Activated T-helper 1 cell treated with anti-CD3 and anti-CD28 coated beads, Interleukin-12 subunit alpha, Interleukin-12 subunit beta, Interleukin-2, Interleukin-4 antibody, amounts not matched to agents 30 ng/mL and 10 ng/mL and 1 ng/mL, durations not matched to agents 14 hours and 24 hours and 36 hours (primary cell): ENCODE measurements at places on chromosomes 12 and 14. TPM values are rescaled to one million over a fixed set of nuclear protein-coding genes. Genes with fewer than 3 reads are reported as not detected.
A peak's percentile ranks its signal among the peaks of the same experiment; 100 is the strongest.

DNA sequence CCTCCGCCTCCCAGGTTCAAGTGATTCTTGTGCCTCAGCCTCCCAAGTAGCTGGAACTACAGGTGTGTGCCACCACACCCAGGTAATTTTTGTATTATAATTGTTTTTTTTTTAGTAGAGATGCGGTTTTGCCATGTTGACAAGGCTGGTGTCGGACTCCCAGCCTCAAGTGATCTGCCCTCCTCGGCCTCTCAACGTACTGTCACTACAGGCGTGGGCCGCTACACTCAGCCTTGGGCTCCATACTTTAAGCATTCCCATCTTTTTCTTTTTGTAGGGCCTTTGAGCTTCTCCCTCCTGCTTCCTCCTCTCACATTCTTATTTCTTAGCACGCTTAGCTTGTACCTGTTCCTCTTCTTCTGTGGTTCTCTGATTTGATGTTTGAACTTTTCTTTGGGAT, 62.8 kb downstream of the SERPINA3 start:
- DNase-seq = no peak
- no peaks in the 10 kb centered on the region for H3K36me3 ChIP-seq
- peaks cover under 1% of the 10 kb centered on the region for H3K27me3 ChIP-seq

DNA sequence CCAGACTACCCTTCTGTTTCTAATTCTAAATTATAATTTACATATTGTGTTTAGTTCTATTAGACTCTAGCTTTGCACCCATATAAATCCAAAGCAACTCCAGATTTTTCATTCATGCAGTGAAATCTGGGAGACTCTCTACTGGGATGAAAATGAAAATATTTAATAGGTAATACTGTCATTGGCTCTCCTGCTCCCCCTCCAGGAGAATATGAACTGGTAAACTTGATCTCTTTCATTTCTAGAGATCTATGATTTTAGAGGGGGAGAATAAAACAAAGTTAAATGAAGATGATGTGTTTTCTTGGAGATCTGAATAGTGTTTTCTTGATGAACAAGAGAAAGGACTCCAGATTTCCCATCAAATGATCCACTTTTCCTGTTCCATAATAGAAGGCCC, 104.3 kb upstream of the TMCC3 start:
- H3K27ac ChIP-seq = no peak overlapping the region
- H3K27me3 ChIP-seq = peaks cover 14% of the 10 kb centered on the region
- H3K4me1 ChIP-seq = no peaks in the 10 kb centered on the region
- no peak for DNase-seq
- no peak overlapping the region for H3K4me3 ChIP-seq

DNA sequence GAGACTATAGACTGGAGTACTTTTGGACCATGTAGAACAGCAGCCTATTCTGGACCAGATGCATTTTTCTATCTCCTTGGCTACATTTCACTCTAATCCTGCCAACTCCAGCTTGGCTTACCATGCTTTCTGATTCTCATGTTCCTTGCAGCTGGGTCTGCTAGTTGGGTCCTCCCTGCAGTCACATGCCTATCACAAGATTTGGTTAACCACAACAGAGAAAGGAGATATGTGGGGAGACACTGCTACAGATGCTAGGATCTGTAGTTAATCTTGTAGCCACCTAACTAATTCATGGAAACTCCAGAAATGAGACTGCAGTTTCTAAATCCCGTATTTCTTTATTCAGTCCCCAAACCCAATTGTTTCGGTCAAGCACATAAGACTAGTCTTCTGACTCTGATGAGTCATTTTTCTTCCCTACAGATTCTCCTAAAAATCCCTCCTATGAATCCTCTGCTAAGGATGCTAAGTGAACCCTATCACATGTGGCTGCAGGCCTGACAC, 410.6 kb downstream of the DAD1 start:
- H3K4me3 ChIP-seq = no peak overlapping the region
- H3K27ac ChIP-seq = no peak overlapping the region
- H3K27me3 ChIP-seq = no peaks in the 10 kb centered on the region
- peaks cover 20% of the 10 kb centered on the region for H3K4me1 ChIP-seq
- no peaks in the 10 kb centered on the region for H3K36me3 ChIP-seq

GRCh38 chr12:72390146-72390545, 118.0 kb downstream of the TRHDE start:
- H3K27ac ChIP-seq = no peak overlapping the region
- no peak overlapping the region for H3K4me3 ChIP-seq
- no peaks in the 10 kb centered on the region for H3K27me3 ChIP-seq
- H3K4me1 ChIP-seq = no peaks in the 10 kb centered on the region

DNA sequence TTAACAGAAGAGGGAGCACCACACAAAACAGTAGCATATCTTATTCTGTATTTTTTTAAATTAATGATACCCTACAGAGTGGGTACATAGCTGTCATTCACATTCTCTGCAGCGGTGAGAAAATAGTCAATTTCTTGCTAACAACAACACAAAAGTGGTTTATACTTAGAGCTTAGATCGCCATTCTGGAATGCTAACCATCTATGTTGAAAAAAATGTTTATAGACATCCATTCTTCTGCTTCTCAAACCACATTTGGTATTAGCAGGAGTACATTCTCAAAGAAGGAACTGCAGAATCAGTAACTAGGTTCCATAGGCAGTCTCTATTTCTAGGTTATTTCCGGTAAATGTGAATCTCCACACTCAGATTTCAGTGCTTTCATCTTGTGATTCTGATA, 185.9 kb downstream of the PPFIA2 start:
- H3K4me3 ChIP-seq = no peak overlapping the region
- DNase-seq = no peak
- no peaks in the 10 kb centered on the region for H3K36me3 ChIP-seq

DNA sequence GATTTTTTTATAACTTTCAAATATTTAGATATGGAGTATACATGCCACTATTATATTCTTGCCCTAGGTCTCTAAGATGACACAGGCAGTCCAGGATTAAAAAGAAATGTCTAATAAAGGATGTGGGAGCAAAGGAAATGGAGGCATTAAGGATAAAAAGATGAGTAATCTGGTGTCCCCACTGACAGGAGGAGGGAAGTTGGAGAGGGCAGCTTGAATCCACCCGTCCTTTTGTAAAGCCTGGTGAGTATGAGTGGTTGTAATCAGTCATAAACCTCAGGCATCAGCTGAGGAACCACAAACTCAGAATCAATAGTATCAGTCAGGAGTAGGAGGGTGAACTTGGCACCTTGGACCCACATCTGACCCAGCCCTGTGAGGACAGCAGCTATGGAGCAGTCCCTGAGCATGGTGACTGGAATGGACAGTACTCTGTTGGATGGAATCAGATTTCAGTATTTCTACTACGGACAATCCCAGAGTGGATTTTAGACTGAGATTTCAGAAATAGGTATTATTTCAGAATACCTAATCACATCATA, 100.5 kb downstream of the EXOC5 start:
- H3K36me3 ChIP-seq = no peaks in the 10 kb centered on the region
- no peak overlapping the region for H3K27ac ChIP-seq
- H3K4me3 ChIP-seq = no peak overlapping the region
- peaks cover 2% of the 10 kb centered on the region for H3K27me3 ChIP-seq
- no peaks in the 10 kb centered on the region for H3K4me1 ChIP-seq
- no peak for DNase-seq

DNA sequence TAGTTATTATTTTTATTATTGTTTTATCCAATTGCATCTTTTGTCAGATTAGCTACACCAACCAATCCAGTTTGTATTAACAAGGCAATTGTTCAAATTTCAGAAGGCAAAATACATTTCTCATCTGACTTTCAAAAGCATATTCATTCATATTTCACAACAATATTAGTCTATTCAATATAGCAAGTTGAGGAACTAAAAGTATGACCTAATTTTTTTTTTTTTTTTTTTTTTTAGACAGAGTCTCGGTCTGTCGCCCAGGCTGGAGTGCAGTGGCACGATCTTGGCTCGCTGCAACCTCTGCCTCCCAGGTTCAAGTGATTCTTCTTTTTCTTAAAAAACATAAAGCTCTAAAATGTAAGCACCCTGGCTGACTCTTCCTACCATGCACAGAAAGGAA, 17.3 kb downstream of the COX14 start:
- no peak overlapping the region for H3K27ac ChIP-seq
- no peaks in the 10 kb centered on the region for H3K27me3 ChIP-seq
- no peak for DNase-seq
- no peak overlapping the region for H3K4me3 ChIP-seq
- peaks cover 25% of the 10 kb centered on the region for H3K4me1 ChIP-seq
- H3K36me3 ChIP-seq = peaks cover 40% of the 10 kb centered on the region

GRCh38 chr14:98582276-98582675, 689.7 kb downstream of the BCL11B start:
- no peak overlapping the region for H3K27ac ChIP-seq
- H3K4me3 ChIP-seq = no peak overlapping the region
- H3K36me3 ChIP-seq = no peaks in the 10 kb centered on the region
- DNase-seq = no peak
- H3K4me1 ChIP-seq = no peaks in the 10 kb centered on the region

DNA sequence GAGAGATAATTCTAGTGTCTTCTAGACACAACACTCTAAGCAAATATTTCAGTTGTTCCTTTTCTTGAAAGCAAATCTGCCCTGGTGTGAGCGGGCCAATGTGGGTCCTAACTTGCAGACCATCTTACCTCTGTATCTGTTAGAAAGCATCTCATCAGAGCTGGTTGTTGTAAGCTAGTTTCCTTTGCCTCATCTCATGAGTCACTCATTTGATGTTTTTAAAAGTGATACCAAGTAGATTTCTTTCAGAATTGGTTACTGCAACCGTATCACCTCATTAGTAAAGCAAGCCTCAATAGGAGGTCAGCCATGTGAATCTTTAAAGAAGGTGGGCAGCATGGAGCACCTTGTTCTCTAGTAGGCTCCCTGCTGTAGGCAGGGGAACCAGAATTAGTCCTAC, 78.6 kb downstream of the DAAM1 start:
- peaks cover 13% of the 10 kb centered on the region for H3K36me3 ChIP-seq
- peaks cover 29% of the 10 kb centered on the region for H3K4me1 ChIP-seq
- H3K27me3 ChIP-seq = no peaks in the 10 kb centered on the region
- H3K4me3 ChIP-seq = no peak overlapping the region

DNA sequence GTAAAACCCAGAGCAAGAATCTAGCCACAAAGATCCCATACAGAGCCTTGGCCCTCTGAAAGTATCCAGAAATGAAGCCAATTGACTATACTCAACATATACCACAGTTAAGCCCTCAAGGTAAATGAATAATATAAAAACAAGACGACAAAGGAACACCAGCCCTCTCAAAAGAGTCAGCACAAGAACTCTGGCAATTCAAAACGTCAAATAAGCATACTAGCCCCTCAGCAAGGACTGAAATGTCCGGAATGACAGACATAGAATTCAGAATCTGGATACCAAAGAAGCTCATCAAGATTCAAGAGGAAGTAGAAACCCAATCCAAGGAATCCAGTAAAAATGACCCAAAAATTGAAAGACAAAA, 49.9 kb downstream of the GTF2A1 start:
- H3K4me3 ChIP-seq = peak overlapping the region; percentile 89
- H3K27me3 ChIP-seq = no peaks in the 10 kb centered on the region
- DNase-seq = no peak
- peaks cover 4% of the 10 kb centered on the region for H3K36me3 ChIP-seq
- H3K4me1 ChIP-seq = peaks cover 38% of the 10 kb centered on the region

- H3K27me3 ChIP-seq = no peaks in the 10 kb centered on the region
- H3K4me1 ChIP-seq = no peaks in the 10 kb centered on the region
These were observed 171.5 kb downstream of the ASCL1 start for GRCh38 chr12:103128862-103129501.

- peaks cover 2% of the 10 kb centered on the region for H3K36me3 ChIP-seq
- H3K4me1 ChIP-seq = peaks cover 62% of the 10 kb centered on the region
- DNase-seq = peak; percentile 89
- H3K27ac ChIP-seq = peak within 1 kb of the TSS; percentile 90
These were observed at the start of gene GPR132 for GRCh38 chr14:105065280-105066228. TSS of gene GPR132 (minus strand) at chr14:105065430. CDS start at chr14:105055420, 10,010 bp downstream.

DNA sequence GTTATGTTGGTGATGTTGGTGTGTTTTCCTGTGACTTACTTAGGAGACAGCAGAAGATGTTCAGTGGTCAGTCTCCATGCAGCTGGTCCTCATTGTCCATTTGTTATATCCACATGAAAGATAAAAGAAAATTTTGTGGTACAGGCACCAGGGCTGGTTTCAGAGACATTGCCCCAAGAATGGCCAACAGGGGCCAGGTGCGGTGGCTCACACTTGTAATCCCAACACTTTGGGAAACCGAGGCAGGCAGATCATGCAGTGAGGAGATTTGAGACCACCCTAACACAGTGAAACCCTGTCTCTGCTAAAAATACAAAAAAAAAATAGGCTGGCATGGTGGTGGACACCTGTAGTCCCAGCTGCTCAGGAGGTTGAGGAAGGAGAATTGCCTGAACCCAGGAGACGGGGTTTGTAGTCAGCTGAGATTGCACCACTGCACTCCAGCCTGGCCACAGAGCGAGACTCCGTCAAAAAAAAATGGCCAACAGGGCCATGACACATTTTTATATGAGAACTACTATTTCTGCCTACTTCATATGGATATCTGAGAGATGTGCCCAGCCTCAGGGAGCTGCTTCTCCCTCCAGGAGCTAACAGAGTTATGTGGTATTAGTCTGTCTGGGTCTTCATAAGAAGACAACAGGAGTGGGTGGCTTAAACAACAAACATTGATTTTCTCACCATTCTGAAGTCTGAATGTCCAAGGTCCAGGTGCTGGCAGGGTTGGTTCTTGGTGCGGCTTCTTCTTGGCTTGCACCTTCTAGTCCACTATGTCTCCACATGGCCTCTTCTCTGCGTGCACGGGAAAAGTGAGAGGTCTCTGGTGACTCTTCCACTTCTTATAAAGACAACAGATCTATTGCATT, 821.7 kb downstream of the TMEM121 start:
- DNase-seq = no peak
- H3K27ac ChIP-seq = no peak overlapping the region
- peaks cover 48% of the 10 kb centered on the region for H3K27me3 ChIP-seq
- H3K36me3 ChIP-seq = no peaks in the 10 kb centered on the region
- H3K4me3 ChIP-seq = no peak overlapping the region

GRCh38 chr12:24902511-24903328, 46.2 kb downstream of the BCAT1 start:
- H3K4me3 ChIP-seq = peak overlapping the region; percentile 99
- peaks cover 5% of the 10 kb centered on the region for H3K27me3 ChIP-seq
- peak; percentile 44 for DNase-seq
- H3K27ac ChIP-seq = peak overlapping the region; percentile 99

DNA sequence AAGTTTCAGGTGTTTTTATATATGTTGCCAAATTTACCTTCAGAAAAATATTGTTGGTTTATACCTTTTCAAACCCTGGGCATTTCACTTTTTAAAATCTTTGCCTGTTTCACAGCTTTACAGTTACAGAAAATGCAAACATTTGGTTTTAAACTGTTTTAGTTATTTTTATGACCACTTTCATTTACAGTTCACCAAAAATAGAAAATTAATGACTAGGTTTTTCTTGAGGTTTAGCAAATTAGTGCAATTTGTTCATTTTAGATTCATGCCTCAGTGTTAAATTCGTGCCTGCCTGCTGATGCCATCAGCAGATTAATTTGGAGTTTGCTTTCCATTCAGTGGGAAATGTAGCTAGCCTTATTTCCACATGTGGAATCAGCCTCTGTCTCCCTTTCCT, 45.5 kb downstream of the RIC8B start:
- no peak for DNase-seq
- peaks cover 10% of the 10 kb centered on the region for H3K36me3 ChIP-seq
- H3K27ac ChIP-seq = no peak overlapping the region
- no peaks in the 10 kb centered on the region for H3K4me1 ChIP-seq
- no peak overlapping the region for H3K4me3 ChIP-seq

The MYF5 gene
- total RNA-seq = not detected in 2 replicates

The CYP46A1 gene
- total RNA-seq = 0.27 TPM in 1 of 2 replicates, not detected in the other

The LHX5 gene
- not detected in 2 replicates for total RNA-seq
